ENCODE measurements at places on chromosomes 12 and 14.
A peak's percentile ranks its signal among the peaks of the same experiment; 100 is the strongest.

DNA sequence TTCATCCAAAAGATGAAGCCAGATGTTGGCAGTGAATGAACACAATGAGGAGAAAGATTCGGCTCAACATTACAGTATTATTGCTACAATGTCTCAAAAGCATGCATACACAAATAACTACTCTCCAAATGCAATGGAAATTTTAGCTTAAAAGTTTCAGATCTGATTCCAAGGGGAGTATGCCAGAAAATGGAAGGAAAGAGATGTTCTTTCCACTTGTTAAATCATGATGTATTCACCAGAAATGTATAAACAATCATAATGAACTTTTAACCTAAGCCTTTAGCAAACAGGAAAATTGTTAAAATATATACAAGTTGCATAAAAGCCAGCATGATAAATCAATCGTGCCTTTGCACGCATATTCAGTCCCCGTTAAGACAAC lies 62.1 kb downstream of the SH2B3 start:
- no peak for DNase-seq

DNA sequence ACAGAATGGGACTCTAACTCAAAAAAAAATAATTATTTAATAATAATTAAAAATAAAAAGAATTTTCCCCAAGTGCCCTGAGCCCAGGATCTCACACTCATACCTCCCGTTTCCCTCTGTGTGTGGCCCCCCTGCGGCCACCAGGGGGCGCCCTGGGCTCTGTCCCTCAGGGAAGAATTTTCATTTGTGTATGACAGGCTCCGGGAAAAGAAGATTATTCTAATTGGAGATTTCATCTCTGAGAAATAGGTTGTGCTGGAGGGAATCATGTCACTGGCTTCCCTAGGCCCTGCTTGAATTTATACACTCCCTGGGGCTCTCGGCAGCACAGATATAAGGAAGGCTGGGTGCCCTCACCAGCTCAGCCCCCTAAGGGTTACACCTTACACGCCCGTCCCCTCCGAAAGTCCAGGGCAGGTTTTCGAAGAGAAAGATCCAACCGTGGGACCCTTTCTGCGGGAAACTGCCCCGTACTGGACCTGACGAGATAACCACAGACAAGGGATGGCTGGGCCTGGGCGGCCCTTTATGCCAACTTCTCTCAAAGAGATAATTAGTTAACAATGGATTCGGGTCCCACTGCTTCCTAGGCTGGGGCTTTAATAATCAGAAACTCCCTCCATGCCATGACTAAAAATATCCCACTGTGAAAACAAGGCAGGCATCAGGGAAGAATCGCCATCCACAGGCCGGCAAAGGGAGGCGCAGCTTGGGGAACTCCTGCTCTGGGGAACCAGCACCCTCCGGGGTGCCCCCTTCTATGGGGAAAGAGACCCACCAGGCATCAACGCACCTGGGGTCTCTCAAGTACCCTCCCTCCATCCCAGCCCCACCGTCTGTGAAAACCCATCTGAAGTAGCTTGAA lies 80.7 kb downstream of the KDM2B start:
- peak; percentile 51 for DNase-seq

- DNase-seq = no peak
Observed at GRCh38 chr12:120213758-120214157, 12.8 kb upstream of the RPLP0 start.

DNA sequence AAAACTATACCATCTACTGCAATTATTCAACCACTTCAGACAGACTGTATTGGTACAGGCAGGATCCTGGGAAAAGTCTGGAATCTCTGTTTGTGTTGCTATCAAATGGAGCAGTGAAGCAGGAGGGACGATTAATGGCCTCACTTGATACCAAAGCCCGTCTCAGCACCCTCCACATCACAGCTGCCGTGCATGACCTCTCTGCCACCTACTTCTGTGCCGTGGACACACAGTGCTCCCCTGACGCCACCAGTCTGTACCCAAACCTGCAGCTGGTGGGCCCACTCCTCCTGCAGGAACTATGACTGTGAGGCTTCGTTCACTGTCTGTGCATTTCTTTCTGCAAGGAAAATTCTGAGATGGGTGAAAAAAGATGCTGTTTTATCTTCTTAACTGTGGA lies 284.7 kb downstream of the DAD1 start:
- DNase-seq = no peak

DNA sequence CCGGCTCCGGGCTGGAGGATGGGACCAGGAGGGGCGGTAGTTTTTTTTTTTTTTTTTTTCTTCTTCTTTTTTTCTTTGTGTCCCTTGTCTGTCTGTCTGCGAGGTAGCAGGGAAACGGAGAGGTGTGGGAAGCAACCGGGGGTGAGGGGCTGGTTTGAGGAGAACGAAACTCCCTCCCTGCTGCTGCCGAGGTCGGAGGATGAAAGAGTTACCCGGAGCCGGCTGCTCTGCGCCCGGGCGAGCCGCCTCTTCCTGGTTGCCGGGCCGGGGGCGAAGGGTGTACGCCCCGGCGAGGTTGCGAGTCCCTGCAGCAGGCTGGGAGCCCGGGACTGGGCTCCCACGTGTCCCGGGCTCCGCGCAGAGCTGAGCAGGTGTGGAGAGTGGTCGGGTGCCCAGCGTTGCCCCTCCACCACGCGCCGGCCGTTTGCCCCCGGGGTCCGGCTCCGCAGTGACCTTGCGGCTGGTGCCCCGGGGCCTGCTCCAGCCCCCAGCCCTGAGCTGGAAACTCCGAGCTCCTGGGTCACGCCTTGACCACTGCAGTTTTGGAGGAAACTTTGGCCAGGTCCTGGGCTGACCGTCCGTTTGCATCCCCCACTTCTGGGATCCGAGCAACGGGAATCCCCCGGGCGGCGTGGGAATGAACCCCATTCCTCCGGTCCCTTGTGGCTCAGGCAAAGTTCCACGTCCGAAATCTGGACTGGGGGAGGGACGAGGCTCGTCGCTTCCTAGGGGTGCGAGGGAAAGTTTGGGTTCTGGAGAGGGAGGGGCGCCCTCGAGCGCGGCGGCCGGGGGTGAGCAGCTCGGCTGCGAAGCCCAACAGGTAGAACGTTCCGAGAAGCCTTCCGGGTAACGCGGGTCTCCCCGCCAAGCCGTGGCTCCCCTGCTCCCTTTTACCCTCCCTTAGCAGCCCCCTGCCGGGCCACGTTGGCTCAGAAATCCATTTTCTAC lies 1.3 kb downstream of the CHST11 start:
- DNase-seq = no peak

DNA sequence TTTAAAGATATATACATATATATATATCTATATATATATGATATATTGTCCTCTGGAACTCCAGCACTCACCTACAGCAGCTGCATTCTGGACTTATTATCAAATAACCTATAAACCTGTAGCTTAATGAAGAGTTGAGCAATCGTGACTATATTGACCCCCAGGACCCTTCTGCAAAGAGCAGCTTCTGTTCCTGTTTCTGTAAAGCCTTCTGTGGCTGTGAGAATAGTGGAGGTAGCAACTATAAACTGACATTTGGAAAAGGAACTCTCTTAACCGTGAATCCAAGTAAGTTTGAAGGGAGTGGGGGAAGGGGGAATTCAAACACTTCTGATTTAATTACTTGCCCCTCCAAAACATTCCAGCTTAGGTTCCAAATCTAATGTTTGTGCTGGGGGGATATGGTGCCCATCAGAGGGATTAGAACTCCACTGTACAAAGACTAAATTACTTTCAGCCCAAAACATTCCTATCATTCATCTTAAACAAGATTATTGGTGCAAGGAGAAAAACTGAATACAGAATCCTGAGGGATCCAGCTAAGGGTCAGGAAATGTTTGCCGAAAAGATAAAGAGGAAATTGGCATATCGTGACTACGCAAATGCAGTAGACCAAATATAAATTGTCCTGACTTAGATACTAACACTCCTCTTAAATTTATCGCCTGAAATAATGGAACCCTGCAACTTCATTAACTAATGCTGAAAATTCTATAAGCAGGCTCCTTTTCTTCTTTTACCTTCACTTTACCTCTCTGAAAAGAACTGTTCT lies 106.1 kb downstream of the DAD1 start:
- DNase-seq = no peak

DNA sequence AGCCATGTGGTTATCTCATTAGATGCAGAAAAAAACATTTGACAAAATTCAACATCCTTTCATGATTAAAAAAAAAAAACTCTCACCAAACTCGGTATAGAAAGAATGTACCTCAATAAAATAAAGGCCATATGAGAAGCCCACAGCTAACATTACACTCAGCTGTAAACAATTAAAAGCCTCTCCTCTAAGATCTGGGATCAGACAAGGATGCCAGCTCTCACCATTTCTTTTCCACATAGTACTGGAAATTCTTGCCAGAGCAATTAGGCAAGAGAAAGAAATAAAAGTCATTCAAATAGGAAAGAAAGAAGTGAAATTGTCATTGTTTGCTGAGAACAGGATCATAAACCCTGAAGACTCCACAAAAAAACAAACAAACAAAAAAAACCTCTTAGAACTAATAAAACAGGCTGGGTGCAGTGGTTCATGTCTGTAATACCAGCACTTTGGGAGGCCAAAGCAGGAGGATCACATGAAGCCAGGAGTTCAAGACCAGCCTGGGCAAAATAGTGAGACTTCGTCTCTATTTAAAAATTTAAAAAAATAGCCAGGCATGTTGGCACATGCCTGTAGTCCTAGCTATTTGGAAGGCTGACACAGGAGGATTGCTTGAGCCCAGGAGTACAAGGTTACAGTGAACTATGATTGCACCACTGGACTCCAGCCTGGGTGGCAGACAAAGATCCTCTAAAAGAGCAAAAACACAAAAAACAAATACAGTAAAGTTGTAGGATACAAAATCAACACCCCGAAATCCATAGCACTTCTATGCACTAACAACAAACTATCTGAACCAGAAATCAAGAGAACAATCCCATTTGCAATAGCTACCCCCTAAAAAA lies 114.4 kb downstream of the FOXA1 start:
- DNase-seq = no peak

DNA sequence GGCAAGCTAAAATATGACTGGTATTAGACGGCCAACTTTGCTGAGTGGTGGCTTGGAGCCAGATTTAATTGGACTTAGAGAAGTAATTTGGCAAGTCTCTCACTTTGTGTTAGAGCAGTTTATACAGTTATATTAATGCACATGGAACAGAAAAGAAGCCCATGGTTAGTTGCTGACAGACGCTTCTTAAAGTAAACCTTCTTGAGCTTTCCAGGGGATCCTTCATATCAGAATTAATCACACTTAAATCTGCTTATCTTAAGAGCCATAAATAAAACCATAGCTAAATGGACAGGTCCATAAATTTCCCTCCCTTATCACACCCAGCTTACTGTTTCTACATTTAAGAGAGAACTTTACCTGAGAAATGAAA lies 9.6 kb downstream of the GSG1 start:
- no peak for DNase-seq

GRCh38 chr14:33655421-33655820 lies 295.5 kb downstream of the EGLN3 start:
- no peak for DNase-seq

GRCh38 chr12:6199531-6200255 lies 507 bp upstream of the CD9 start:
- DNase-seq = no peak

DNA sequence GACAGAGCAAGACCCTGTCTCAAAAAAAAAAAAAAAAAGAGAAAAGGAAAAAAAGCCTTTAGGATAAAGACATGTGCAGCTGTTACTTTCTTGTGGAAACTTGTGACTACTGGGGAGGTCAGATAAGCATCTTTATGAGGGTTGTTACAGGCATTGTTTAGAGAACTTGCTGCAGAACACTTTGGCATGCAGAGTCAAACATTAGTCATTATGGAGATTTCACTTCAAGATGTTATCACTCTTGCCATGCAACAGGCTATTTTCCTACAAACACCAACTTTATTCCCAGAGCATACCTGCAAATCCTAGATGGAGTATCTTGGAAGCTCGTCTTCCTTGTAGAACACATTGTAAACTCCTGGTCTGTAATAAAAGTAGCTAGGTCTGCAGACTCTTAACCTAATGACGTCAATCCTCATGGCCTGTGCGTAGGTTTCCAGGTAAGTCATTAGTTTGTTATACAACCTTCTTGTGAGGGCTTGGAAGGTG lies 36.3 kb upstream of the WDR89 start:
- DNase-seq = no peak

DNA sequence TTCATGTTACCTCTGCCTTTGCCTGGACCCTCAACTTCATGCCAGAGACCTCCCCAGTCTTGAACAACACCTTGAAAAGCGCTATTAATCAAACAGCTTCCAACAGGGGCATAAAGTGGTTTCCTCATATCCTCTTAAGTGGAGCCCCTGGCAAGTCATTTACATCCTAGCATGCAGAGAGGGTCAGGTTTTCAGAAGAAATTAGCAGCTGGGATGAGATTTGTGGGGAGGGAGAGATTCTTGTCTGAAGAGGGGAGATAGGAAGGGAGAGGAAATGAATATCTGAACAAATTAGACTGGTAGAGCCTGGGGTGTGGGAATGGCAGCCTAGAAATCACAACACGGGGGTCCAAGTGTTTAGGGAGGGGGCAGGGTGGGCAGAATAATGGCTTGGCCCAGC lies 45.6 kb downstream of the CALM1 start:
- DNase-seq = no peak
